Activated naive CD4-positive, alpha-beta T cell treated with anti-CD3 and anti-CD28 coated beads, Interleukin-2, amount 50 U/mL, for 72 hours (primary cell): ENCODE measurements at places on chromosomes 3 and 15. TPM values are rescaled to one million over a fixed set of nuclear protein-coding genes. Genes with fewer than 3 reads are reported as not detected.

DNA sequence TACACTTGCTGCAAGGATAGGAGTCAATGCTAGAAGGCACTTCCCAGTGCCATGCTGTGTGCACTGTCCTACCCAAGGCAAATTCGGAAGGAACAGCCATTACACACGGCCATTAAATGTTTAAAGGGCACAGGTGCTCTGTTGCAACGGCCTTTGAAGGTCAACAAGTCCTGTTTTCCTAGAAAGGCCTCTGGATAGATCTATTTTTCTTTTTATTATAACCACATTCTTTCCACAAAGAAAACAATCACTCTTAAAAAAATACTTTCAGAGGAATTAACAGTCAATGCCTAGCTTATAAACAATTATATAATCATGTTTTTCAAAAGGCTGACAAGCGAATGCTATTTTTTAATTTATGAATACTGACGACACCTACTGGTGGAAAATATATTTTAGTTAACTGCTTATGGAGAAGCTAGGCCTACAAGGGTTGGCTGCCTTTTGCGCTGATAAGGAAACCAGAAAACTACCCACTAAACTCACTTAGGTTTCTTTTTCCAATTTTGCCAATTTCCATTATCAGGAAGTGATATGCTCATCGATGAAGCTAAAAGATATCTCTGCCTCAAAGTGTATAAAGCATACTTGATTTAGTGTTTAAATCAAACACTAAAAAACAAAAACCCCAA is 2.4 kb downstream of the ARHGEF3 start:
- DNase-seq: no peak

DNA sequence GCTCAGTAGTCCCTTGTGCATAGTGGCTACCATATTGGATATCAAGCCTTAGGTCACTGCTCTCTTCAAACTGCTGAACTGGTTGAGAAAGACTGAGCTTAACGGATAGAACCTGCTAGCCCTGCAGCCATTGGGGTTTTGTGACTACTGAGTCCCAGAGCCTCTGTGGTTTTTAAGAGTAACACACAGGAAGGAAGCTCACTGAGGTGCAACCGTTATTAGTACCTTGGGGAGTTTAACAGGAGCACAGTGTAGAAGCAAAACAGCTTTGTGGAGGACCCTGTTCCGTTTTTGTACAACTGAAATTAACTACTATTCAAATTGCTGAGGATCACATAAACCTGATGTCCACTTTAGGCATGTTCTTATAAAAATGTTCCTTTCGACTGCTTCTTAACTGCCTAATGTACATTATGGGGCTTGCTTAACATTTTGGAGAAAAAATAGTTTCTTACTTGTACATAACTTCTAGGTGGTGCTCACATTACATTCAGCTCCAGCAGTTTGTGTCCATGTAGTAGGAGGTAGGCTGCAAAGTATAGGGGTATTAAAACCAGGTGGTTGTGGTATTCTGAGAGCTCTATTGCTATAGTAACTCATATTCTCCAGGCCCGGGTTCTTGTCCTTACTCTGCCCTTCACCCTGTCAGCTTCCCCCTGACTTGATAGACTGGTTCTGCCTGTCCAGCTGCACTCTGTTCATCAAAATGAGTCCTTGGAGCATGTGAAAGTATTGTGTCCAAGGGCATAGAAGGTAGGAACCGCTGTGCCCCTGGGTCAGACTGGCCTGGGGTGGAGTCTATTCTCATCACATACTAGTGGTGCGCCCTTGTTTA is 17.3 kb downstream of the PXK start:
- no peak for DNase-seq

DNA sequence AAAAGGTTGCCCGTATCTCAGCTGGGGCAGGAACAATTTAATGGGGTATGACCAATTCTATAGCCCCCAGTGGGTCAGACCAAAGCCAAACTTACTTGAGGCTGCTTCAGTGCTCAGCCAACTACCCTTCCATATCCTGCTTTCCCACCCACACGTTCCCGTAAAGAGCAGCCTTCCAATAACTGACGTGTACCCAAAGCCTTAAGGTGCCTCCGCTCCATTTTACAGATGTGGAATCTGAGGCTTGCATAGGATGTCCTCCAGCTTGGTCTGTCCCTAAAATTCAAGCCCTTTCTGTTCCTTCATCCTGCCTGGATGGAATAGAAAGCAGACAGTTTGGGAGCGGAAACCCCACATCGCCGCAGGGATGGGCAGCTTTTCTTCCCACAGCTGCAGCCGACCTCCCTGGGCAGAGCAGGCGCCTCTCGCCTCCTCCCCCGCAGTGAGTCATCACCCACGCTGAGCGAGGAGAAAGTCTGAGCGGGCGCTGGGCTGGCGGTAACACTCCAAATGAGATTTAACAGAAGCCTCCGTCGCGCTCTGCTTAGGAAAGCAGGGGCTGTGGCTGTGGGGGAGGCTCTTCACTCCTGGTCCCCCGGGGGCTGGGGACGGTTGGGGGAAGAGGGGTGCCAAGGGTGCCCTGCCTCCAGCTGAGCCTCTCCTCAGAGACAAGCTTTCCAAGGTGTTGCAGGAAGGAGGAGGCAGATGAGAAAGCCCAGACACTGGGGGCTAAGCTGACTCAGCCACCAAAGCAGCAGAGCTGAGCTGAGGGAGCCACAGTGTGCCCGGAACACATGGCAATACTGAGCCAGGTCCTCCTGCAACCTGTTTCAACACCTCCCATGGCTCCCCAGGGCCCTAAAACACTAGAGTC is 57.8 kb upstream of the HRH1 start:
- peak; percentile 70 for DNase-seq

DNA sequence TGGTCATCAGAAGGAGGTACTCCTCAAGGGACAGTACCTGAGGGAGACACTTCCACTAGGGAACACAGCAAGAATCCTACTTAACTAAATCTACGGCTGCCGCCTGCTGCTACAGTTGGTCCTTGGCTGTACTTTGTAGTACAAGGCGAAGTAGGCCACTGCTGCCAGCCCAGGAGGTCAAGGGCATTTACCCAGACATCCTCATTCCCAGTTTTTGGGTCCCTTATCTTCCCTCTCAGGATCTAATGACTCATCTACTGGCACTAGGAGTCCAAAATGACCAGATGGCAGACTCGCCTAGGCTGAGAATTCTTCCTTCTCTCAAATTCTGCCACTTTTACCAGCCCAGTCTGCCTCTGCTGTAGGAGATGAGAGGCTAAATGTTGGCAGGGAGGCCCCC is 27.1 kb upstream of the LAMP3 start:
- DNase-seq: no peak

GRCh38 chr3:194671511-194671899 is 486 bp downstream of the LSG1 start:
- peak; percentile 29 for DNase-seq

DNA sequence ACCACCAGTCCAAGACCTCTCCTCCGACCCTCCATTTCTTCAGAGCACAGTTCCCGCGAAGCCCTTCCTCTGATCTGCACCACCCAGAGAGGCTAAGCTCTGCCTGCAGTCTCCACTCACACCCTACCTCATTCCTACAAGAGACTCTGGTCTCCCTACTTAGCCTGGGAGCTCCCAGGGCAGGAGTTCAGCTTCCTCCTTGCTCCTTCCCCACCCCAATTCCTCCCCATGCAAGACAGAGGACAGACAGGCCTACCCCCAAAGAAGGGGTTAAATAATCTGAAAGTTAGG is 12.6 kb upstream of the VIPR1 start:
- no peak for DNase-seq

DNA sequence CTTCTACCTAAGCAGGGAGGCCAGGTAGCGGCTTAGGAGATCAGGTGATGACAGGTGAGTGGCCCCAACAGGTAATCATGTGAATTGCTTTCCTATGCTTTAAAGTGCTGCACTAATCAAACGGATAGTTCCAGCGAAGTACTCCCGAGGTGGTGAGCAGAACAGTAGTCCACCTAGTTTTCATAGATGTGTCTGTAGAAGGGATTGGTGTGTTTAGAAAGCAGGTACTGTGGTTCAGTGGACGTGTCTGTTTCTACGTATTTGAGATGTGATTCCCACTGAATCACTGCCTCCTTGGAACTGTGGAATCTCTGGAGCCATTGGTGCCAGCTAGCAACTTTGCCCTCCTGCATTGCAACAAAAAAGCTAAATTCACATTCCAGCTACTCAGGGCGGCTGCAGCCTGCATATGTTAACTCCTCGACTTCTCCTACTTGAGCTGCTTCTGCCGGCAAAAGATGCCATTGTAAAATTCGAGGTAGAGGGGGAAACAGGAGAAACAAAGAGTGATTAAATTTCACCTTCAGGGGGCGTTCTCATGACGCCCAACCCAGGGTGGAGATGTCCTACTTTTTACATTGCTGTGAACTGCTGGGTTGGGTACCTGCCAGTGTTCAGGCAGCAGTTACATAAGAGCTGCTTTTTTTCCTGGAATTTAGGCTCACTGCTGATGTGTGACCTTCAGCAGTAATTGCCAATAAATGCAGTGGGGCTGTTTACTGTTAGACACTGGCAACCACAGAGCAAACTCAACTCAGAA is 227.3 kb downstream of the ITPR1 start:
- no peak for DNase-seq

DNA sequence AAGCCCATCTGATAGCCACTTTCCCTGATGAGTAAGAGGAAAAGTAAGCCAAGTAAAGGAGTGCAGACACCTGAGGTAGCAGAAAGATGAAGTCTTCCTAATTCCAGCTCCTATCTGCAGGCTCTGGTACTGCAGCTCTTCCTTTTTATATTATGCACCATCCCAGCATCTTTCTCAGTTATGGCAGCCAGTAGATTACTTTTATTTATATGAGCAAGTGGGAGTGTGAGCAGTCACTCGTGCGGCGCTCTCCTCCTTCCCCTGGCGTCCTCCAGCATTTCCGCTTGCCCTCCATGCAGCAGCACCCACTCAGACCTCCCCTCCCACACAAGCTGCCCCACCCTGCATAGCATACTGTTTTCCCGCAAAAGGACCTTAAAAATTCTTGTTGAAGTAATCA is 465.9 kb upstream of the DPPA4 start:
- DNase-seq: no peak

DNA sequence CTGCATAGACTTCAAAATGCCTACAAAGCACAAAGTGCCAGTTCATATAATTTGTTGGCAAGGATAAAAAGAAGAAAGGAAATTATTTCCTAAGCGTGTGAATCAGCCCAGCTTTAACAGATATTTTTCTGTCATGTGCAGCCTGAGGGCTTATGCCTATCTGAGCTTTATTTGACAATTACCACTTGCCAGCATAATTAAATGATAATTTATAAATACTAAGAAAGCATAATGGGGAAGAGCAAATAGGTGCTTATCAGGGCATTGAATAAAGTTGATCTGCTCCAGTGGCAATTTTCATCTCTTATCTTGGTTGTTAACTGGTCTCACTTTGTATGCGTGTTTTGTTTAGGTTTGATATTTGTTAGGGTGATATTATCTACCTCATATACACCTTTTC is 313.4 kb upstream of the DNAJC19 start:
- DNase-seq: no peak

DNA sequence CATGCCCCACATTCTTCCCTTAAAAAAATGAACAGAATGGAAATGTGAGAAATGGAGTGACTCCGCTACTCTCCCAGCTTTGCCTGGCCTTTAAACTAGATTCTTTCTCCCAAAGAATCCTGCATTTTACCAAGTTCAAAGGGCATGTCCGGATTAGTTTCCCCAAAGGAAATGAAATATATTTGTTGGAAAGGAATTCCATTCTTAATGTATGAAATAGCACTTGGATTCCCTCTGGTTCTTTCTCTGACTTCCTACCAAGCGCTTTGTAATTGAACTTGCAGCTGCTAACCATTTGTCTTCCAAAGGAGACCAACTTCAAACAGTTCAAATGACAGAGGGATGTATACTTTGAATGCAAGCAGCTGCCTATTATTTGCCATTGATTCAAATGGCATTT is 18.9 kb downstream of the MAP2K1 start:
- no peak for DNase-seq

- no peak for DNase-seq
Observed at GRCh38 chr15:91116113-91117067, 16.3 kb downstream of the SV2B start.

GRCh38 chr3:37921025-37921424 is 59.3 kb downstream of the CTDSPL start:
- no peak for DNase-seq

- no peak for DNase-seq
Observed at GRCh38 chr3:112610121-112610520, 30.8 kb downstream of the CCDC80 start.

DNA sequence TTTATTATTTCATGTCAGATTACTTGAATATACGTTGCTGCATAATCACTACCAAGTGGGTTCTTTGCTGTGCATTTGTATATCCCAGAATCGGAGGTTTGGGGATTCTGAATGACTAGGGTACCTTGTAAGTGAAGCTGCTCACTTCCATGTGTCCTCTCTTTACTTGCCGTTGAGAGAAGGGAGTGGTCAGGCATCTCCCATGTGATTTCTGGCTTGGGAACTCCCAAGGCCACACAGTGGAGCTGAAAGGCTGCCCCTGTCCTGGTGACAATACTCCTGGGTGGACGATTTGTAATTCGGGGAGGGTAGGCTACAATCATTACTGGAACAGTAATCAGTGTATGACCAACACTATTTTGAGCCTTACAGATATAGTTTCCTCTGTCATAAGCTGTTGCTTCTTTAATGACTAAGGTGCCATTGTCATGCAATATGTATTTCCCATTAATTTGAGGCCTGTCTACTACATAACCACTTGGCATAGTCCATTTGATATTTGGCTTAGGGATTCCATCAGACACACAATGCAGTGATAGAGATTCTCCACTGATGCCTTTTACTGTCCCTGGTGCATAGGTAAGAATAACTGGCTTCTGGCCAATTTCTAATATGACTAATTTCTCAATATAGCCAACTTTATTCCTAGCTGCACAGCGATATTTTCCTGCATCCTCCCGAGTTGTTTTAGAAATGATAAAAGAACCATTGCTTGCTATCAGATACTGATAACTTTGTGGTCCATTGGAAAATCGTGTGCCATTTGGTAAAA is 24.0 kb downstream of the IGSF10 start:
- no peak for DNase-seq

GRCh38 chr15:84631706-84632272 is 22.3 kb downstream of the WDR73 start:
- DNase-seq: peak; percentile 24

- no peak for DNase-seq
Observed at GRCh38 chr3:66050821-66051220, 12.1 kb upstream of the MAGI1 start.

DNA sequence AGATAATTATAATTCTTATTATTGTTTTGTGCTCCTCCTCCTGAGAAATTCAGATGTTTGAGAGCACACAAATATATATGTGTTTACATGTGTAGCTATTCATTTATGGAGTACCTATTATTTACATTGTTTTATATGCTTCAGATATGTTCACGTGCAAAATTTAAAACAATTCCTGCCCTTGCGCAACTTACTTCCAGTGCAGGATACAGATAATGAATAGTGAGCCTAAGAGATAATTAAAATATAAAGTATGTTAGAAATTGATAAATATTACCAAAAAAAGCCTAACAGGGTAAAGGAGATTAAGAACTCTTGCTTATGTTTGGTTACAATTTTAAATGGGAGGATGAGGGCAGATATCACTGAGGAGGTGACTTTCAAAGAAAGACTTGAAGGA is 81.7 kb upstream of the DPH6 start:
- DNase-seq: no peak

POTEB2 gene
- total RNA-seq: not detected

ATP13A4 gene
- 4.4 TPM for total RNA-seq

SLC6A1 gene
- not detected for total RNA-seq

PRR20G gene
- total RNA-seq: not detected

REC114 gene
- not detected for total RNA-seq

FAM3D gene
- total RNA-seq: not detected

SPATA12 gene
- total RNA-seq: not detected

TNNC1 gene
- 6.6 TPM for total RNA-seq

SEMA3B gene
- total RNA-seq: 4.1 TPM

BLM gene
- total RNA-seq: 79.6 TPM

ATP13A5 gene
- not detected for total RNA-seq

CCDC71 gene
- total RNA-seq: 20.3 TPM
